ENCODE measurements at places on chromosomes 11 and 22. TPM values are rescaled to one million over a fixed set of nuclear protein-coding genes. Genes with fewer than 3 reads are reported as not detected.
A peak's percentile ranks its signal among the peaks of the same experiment; 100 is the strongest.

GRCh38 chr11:8812438-8812837 is 98.6 kb upstream of the AKIP1 start:
- no peak for DNase-seq

GRCh38 chr22:36110306-36110881 is 50.2 kb downstream of the APOL3 start:
- DNase-seq, result peak; percentile 9

GRCh38 chr22:20251491-20251890 is 16.6 kb downstream of the RTN4R start:
- DNase-seq, result no peak

GRCh38 chr11:133832991-133833897 is 12.1 kb downstream of the SPATA19 start:
- no peak for DNase-seq

DNA sequence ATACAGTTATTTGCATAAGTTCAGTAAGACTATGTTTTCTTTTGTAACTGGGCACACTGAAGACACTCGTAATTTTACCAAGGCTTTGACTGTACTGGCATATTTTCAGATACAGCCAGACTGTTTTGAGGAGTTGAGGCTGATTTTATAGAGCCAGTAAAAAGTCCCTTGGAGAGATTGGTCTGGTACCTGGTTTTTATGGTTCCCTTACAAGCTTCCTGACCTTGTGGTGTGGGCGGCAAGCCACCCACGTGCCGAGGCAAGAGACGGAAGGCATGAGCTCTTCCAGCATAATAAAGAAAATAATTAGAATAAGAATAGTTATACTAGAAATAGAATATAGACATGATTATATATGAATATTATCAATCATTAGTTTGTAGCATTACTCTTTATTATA is 11.3 kb upstream of the GSTP1 start:
- no peak for DNase-seq

- DNase-seq, result no peak
These were observed 34.5 kb downstream of the RPUSD4 start for GRCh38 chr11:126176853-126177470.

DNA sequence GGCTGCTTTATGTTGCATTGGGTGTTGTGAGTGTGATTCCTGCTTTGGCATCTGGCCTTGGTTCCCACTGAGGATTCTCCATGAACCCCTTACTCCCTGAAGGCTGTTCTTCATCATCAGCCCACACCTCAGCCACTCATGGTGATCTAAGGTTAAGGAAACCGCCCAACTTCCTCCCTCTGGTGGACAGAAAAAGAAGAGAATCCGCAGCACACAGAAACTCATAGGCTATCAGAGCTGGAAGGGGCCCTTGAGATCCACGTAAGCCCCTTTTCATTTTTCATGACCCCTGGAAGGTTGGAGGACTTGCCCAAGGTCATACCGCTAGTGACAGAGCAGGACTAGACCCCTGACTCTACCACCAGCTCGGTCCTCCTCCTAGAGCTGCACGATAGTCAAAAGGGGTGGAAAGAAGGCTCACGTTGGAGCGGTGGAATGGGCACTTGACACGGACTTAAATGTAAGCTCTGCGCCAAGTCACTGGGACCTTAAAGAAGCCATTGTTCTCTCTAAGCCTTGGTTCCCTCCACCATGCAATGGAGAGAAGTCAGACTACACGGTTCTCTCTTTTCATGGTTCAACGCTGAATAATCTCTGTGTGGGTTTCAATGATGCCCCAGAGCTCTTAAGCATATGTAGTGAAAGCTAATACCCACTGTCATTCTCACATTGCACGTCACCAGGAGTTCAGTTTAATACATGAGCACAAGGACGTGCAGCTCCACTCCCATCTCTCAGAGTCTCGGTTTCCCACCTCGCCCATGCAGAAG is 83.6 kb upstream of the CRTAM start:
- no peak for DNase-seq

- no peak for DNase-seq
These were observed 36.6 kb downstream of the TMEM45B start for GRCh38 chr11:129852125-129852740.

- no peak for DNase-seq
These were observed 30.1 kb downstream of the SWAP70 start for GRCh38 chr11:9693801-9694553.

DNA sequence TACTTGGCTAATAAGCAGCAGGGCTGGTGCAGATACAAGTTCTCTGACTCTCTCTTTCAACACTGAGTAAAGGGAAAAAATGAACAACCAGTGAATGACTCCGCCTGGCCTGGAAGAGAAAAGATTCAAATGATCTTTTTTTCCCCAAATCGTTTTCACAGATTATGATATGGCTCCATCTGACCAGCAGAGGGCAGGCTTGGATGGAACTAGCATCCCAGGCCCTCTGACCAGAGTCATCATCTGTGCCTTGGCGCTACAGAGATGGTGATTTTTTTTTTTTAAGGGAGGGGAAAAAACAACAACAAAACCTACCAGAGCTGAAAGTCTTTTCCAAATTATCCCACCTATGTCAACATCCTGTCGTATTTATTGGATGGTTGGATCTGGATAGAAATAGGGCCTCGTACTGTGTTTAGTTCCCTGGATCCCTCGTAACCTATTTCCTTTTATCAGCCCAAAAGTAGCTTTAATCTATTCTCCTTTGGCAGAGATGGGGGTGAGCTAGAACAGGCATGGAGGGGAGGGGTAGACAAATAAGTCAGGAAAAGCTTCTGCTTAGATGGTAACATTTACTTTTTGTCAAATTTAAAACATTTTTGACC is 69.7 kb downstream of the PRSS23 start:
- DNase-seq, result no peak

- no peak for DNase-seq
These were observed 3.7 kb upstream of the TMEM109 start for GRCh38 chr11:60910281-60910687.

Gene SPI1
- total RNA-seq, result 13.2 TPM

Gene FGF19
- not detected for total RNA-seq

Gene TSPO
- total RNA-seq, result 22.0 TPM

Gene SYT13
- total RNA-seq, result 72.1 TPM

Measured in dorsolateral prefrontal cortex (tissue), 122 donors.